ENCODE measurements at places on chromosomes 2 and 18.

DNA sequence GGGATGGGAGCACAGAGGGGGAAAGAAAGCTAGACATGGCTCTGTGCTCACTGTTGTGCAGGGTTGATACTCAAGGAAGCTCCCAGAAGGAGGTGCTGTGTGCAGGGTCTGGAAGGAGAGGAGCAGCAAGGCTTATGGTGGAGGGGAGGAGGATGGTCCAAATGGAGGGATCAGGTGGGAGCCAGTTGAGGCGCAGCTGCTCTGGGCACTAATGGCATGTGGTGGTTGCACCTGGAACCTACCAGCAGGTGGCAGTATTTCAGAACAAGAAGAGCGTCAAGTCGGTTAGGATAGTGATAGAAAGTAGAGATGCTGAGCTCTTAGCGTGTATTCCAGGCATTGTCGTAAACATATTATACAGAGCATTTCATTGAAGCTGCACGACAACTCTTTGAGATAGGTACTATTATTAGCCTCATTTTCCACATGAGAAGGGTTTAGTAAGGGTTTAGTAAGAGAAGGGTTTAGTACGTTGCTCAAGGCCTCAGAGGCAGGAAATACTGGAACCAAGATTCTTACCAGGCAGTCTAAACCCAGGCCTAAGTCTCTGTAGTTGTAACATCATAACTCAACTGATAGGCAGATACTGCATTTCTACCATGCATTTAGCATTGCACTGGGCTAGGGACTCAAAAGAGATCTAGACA, 223.7 kb downstream of the CYP26B1 start:
- DNase-seq = peak; percentile 52

- no peak for DNase-seq
Observed at GRCh38 chr18:64929036-64929435, 780.1 kb upstream of the LINC00305 start.

DNA sequence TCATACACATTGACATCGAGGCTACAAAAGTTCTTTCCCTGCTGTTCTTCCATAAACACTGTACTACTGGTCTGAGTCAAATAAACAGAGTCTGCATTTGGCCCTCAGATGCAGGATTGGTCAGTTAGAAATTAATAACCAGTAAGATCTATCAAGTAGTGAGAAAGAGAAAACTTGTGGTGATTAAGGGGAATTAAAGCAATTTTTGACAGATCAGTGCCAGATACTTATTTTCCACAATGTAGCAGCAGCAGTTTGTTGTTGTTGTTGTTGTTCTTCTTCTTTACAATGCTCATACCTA, 85.0 kb downstream of the IKZF2 start:
- DNase-seq = no peak

GRCh38 chr18:25053466-25053865, 298.5 kb downstream of the ZNF521 start:
- DNase-seq = no peak

GRCh38 chr18:37537868-37538525, 27.6 kb downstream of the CELF4 start:
- DNase-seq = peak; percentile 42

DNA sequence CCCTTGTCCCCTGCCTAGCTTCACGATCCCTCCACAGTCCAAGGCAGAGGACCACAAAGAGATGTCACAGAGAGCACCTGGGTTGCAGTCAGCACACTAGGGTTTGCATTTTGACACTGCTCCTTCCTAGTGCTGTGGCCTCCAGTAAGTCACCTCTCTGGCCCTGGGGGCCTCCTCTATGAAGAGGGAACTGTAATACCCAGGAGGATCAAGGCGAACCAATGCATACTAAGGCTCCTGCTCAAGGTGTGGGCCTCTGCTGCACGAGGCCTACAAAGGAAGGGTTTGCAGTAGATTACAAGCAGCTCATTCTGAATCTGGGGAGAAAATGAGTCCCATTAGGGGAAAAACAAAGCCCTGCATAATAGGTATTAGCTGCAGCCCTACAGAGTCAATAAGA, 72.3 kb upstream of the FZD7 start:
- DNase-seq = no peak
